ENCODE measurements at places on chromosomes 1 and 21. TPM values are rescaled to one million over a fixed set of nuclear protein-coding genes. Genes with fewer than 3 reads are reported as not detected.

Gene NPR1
- 0.85 TPM for total RNA-seq

Gene EFNA1
- 1.4 TPM for total RNA-seq

Gene FMN2
- total RNA-seq, result 73.6 TPM

Gene RAD54L
- 5.6 TPM for total RNA-seq

Gene CDK18
- 0.58 TPM for total RNA-seq

Gene C1QC
- total RNA-seq, result not detected

Gene IQGAP3
- total RNA-seq, result 2.8 TPM

Gene SEMA4A
- total RNA-seq, result 0.19 TPM

Gene SAMD11
- 4.5 TPM for total RNA-seq

Gene FAAH
- total RNA-seq, result 2.0 TPM

Gene SPRR5
- not detected for total RNA-seq

Gene AADACL3
- not detected for total RNA-seq

Gene MANEAL
- 0.38 TPM for total RNA-seq

Gene KCNJ9
- total RNA-seq, result not detected

Gene CELF3
- total RNA-seq, result not detected

Gene LRRIQ3
- total RNA-seq, result 1.4 TPM

Gene NCAM2
- 11.6 TPM for total RNA-seq

Gene BRDT
- total RNA-seq, result not detected

Gene FCAMR
- total RNA-seq, result not detected

Gene UBL4B
- total RNA-seq, result not detected

Gene RSPO1
- under 0.01 TPM for total RNA-seq

Gene RHCE
- total RNA-seq, result 1.2 TPM

Gene ELAPOR1
- total RNA-seq, result 0.28 TPM

Gene GRIK3
- total RNA-seq, result not detected

Gene MX1
- 10.7 TPM for total RNA-seq

Gene RGS7
- total RNA-seq, result 2.7 TPM

Gene FASLG
- not detected for total RNA-seq

Gene NBPF6
- not detected for total RNA-seq

Gene PCAT6
- not detected for total RNA-seq

Gene FNBP1L
- 22.0 TPM for total RNA-seq

Gene CD84
- total RNA-seq, result not detected

Gene PRMT2
- 177 TPM for total RNA-seq

Gene PROX1
- 0.38 TPM for total RNA-seq

Gene PPFIA4
- 9.0 TPM for total RNA-seq

Gene IGSF9
- not detected for total RNA-seq

Gene UTS2
- 0.56 TPM for total RNA-seq

Gene C1orf226
- total RNA-seq, result 0.56 TPM

Gene PACC1
- total RNA-seq, result 12.4 TPM

Gene LY9
- not detected for total RNA-seq

Gene CHRM3
- under 0.01 TPM for total RNA-seq

Gene PDC
- 0.38 TPM for total RNA-seq

Gene RIPPLY3
- total RNA-seq, result not detected

Gene FCGR1A
- total RNA-seq, result 0.19 TPM

Gene OLFML3
- total RNA-seq, result 7.5 TPM

Gene TRIM17
- total RNA-seq, result under 0.01 TPM

Gene CR1L
- total RNA-seq, result not detected

Gene AIM2
- not detected for total RNA-seq

Gene CFHR2
- total RNA-seq, result not detected
